Urinary bladder (tissue), 4 donors: ENCODE measurements at places on chromosomes 4 and X.

DNA sequence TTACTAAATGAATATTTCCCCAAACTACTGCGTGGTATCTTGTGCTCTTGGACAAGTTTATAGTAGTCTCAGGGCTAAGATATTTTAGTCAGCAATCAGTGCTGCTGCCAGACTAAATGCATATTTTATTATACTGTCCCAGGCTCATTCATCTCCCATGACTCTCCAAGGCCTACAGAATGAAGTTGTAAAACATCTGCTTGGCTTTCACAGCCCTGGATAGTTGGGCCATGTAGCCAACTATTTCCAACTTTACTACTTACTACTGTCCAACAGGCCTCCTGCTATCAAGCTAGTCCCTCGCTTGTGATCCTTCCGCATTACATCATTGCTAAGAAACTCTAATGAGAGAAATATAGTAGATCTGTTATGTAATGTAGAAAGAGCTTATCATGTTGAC is 31.4 kb downstream of the MAGEB16 start:
- no peak for DNase-seq

DNA sequence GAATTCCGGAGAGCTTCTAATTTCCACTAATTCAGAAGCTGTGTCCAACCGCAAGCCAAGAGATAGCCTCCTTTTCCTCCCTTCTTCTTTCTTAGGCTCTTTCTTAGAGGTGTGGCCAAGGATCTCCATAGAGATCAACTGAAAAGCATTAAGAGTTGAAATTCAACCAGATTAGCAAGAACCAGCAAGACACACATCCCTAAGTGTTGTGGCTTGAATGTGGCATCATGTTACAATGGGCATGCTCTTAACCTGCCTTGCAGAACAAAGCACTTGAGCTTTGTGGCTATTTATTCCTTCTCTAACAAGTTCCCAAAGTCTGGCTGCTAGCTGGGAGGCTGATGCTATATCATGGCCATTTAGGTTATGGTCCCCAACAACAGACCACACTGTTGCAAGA is 10.4 kb downstream of the ANOS1 start:
- DNase-seq: no peak

DNA sequence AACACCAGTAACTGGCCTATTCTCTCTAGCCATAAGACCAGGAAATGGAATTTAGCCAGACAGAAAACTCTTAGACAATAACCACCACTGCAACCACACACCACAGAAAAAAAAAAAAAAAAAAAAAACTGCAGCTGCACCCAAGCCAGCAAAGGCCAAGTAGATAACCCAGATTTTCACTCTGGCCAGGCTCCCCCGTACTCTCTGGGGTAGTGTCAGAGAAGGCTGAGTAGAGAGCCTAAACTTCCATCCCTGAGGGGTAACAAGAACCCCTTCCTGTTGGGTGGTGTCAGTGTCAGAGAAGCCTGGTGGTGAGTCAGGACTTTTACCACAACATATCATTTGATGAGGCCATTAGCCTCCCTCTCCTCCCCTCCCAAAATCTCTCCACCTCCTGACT is 5.6 kb upstream of the DLG3 start:
- DNase-seq: no peak

DNA sequence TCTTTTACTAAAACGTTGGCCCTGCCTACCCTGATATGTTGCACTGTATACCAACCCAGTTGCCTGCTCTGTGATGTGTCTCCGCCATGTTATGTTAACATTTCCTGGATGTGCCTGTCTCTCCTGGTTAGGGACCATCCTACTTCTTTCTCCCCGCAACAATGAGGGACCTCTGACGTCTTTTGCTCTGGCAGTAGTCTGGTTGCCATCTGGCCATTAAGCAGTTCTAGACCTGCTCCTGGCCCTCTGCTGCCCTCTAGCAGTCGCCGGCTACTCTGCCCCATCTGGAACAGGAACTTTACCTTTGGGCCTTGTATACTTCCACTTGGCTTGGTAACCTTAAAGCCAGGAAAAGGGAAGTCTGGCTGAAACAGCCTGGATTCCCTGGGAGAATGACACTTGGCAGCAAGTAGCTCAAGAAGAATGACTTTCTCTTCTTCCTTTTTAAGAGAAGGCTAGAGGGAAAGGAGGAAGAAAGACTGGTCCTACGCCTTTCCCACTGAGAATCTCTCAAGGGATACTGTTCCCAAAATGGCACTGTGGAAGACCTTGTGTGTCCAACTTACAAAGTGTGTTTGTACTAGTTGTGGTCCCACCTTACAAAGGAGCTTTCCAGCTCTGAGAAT is 63.5 kb downstream of the GPC3 start:
- no peak for DNase-seq

DNA sequence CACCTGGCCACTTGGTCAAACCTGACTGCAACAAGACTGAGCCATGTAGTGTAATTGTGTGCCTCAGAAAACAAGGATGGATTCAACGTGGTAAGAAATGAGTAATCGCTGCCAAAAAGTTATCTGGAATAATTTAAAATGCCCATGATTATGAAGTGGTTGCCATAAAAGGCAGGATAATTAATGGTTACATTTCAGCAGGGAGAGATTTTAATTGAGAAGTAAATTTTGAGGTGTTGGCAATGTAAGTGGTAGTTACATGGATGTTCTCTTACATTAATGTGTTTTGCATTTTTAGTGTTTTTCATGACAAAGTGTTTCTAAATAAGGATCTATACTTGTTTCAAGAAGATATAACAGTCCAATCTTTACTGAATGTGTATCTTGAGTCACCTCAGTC is 15.7 kb downstream of the HAUS3 start:
- no peak for DNase-seq

DNA sequence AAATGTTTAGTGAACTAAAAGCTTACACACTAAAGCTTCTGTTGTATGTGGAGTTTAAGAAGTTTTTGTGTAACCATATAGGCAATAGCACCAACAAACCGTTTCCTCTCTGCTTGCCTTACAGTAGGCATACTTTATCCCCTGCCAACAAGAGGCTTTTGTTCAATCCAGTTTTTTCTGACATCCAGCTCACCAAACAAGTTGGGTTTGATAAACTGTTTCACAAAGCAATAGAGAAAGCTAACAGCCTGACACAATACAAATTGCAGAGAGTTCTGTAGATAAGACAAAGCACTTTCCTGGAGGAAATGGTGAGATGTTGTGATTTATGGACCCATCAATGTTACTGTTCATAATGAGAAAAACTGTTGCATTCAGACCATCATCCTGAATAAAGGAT is 53.8 kb downstream of the PACRGL start:
- DNase-seq: no peak

GRCh38 chrX:79161655-79162054 is 17.2 kb downstream of the GPR174 start:
- no peak for DNase-seq

GRCh38 chr4:116588783-116589182 is 496.6 kb downstream of the TRAM1L1 start:
- DNase-seq: no peak

DNA sequence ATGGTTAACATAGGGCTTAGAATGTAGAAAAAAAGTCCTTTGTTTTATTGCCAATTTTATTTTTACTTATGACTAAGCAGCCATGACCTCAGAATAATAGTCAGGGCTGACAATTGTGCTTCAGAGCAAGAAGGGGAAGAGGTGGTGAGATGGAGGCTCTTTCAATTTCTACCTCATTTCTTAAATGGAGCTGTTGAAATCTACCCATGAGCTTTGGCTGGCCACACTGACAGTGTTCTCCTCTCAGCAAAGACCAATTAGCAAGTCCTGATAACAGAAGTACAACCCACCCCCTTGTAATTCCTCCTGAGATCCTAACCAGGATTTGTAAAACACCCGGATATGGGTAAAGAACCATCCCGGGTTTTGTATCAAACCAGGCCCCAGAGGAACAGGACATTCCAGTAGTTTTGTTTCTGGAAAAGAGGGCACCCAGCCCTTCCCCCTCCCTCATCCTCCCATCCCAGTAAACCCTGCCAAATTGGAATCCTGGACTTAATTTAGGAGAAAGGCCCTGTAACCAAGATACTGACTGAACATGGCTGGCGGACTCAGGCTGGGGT is at the start of gene HEPH:
Gene HEPH, plus strand, starts transcription at position 399 of the 563 bp plus-strand sequence. CDS start 6,324 bp downstream, outside the sequence.
- no peak for DNase-seq

DNA sequence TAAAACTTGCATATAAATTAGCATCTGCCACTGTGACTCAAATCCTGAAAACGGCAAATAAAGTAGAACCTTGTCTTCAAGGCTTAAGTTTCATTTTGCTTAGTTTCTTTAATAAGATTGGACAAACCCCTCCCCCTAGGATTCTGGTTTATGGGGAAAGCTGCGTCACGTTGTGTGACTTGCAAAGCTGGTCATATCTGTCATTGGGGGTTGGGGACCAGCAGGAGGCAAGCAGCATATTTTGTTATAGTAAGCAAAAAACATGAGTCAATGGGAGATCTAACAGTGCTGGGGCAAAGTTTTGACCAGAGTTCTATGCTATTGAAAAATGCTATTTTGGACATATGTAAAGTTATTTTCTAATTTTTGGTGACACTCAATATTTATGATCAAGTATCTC is 407.3 kb downstream of the PCDH18 start:
- DNase-seq: peak; percentile 8

DNA sequence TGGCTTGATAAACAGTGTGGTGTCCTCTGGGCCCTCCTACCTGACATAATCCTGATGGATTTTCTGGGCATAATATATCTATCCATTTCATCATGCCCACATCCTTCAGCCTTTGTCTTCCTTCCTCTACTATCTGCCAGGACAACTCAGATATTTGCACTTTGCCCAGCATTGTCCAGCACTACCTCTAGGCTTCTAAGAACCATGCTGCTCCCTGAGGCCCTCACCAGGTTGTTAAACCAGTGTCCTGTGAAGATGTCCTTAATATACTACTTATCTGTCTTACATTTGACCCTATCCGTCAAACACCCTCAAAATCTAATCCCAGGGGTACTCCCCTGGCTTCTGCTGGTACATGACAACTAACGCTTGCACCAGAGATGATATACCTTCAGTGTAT is 58.2 kb upstream of the MAML3 start:
- DNase-seq: no peak

GRCh38 chr4:6354119-6354518 is 84.5 kb downstream of the WFS1 start:
- DNase-seq: no peak

GRCh38 chr4:145716200-145716599 is 36.3 kb downstream of the C4orf51 start:
- DNase-seq: no peak

GRCh38 chr4:158395889-158396288 is 125.8 kb upstream of the RXFP1 start:
- no peak for DNase-seq
